ENCODE measurements at places on chromosomes 6 and 20. TPM values are rescaled to one million over a fixed set of nuclear protein-coding genes. Genes with fewer than 3 reads are reported as not detected.
A peak's percentile ranks its signal among the peaks of the same experiment; 100 is the strongest.

Gene GHRH
- not detected for polyA plus RNA-seq

Gene HSPA1B
- polyA plus RNA-seq: 134 TPM

Gene MYMX
- 0.42 TPM for polyA plus RNA-seq

Gene ZBP1
- 0.06 TPM for polyA plus RNA-seq

- DNase-seq: no peak
Measured at GRCh38 chr6:15892369-15892768, 229.5 kb upstream of the DTNBP1 start.

DNA sequence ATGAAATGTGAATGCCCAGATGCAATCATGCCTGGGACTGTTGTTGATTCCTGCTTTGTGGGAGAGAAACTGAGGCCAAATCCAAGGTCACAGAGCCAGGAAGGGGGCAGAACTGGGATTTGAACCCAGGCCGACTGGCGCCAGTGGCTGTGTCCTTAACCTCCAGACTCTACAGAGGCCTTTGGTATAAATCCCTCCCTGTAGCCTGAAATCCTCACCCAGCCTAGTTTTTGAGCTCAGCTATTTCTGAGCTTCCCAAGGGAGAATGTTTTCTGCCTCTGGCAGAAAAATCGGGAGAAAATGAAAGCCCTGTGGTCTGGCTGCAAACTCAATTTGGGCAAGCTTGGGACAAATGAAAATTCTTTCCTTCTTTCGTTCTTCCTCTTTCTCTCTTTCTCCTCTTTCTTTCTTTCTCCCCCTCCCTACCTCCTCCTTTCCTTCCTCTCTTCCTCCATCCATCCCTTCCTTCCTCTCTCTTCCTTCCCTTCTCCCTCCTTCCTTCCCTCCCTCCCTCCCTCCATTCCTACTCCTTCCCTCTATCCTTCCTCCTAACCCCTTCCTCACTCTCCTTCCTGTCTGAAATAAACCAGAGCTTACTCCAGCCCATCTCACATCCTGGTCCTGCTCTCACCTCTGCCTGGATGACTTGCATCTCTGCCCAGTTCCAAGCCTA, 34.9 kb downstream of the SNAI1 start:
- DNase-seq: no peak

- DNase-seq: no peak
Measured at GRCh38 chr6:169266746-169267591, 13.3 kb upstream of the THBS2 start.

- DNase-seq: no peak
Measured at GRCh38 chr20:6075428-6076219, 21.8 kb upstream of the LRRN4 start.

DNA sequence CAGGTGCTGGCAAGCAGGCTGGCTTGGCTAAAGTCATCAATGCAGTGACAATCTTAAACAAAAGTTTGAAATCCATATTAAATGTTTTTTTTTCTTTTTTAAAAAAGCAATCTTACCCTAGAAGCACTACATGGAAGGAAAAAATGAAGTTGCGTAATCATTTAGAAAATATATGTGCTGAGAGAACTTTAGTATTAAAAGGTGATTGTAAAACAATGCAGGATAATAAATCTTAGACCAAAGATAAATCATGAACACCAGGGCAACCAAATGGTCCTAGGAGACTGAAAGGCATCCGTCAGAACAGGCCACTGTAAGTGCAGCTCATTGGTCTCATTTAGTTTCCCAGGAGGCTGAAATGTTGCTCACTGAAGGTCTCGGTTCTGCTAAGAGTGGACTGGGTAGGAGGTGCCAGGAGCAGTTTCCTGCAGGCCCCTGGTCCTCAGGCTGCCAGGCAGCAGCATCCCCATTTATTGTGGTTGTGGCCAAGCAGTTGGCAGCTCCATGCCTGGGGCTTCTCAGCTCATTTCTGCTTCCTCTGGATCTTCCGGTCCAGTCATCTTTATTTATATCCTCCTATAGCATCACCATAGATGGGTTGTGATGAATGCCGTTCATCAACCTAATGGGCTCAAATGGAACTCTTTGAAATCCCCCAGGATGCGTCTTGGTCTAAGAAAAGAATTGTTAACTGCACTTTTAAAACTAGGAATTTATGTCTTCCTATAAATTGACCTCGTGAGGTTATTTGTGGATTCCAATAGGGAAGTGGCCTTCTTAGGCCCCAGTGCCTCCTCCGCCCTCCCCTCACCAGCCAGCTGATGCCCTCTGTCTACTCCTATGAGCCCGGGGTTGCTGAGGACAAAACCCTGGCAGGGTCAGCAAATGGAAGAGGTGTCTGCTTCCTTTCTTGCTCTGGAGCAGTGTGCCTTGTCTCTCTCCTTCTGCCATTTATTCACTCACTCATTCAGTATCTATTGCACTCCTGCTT, 269.0 kb downstream of the UST start:
- DNase-seq: no peak

- no peak for DNase-seq
Measured at GRCh38 chr6:105375797-105376196, 27.1 kb downstream of the PREP start.

GRCh38 chr6:123990376-123990775, 186.7 kb downstream of the NKAIN2 start:
- DNase-seq: no peak

DNA sequence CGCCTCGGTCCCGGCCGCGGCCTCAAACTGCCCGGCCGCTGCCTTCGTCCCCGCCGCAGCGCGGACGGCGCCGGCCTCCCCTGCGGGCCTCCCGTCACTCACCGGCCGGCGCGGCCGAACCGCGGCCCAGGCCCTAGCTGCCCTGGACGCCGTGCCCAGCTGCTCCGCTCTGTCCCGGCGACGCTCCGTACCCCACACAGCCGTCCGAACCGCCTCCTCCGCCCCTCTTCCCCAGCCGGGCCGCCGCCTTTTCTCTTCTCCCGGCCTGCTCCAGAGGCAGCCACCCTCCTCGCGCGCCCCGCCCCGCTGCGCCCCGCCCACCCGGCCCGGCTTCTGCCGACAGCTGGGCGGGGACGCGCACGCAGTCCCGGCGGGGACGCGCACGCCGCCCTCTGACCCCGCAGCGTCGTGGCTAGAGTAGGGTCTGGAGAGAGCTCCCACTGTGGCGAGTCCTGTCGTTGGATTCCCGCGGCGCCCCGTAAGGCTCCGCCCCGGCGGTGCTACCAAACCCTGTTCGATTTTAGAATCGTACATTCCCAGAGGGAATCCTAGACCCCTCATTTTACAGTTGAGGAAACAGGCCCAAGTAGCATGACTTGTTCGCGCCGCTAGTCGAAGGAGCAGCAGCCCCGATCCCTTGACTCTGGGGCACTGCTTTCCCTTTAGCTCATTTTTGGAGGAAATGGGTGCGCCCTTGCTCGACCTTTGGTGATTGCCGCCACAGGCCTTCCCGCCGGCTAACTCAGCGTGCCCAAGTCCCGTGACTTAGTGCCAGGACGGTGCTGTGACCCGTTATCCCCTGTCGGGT, at the start of gene FBXO30:
FBXO30 (minus strand) TSS at position 295 of the 808 bp plus-strand sequence. CDS start 8,390 bp downstream, outside the sequence.
- DNase-seq: peak; percentile 82

DNA sequence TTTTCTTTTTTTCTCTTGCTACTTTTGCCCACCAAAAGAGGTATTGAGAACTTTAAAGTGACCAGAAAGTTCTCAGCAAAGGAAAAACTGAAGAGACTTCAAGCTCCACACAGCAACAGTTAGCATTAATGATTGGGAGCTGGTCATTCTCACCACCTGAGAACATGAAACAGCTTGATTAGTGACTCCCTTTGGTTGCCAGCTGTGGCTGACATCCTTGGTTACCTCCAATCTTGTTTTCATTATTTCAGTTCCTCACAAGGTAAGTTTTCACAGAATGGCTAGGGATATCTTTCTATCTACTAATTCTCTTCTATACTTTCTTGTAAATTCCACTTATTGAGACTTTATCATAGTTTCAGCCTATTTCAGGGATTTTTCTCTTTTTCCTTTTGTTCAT, 427.9 kb downstream of the QKI start:
- DNase-seq: no peak

Measured in right renal cortex interstitium (tissue), 3 donors.